ENCODE measurements at places on chromosomes 4 and X.

GRCh38 chr4:21849077-21849476 is 99.5 kb downstream of the KCNIP4 start:
- no peaks in the 10 kb centered on the region for H3K27me3 ChIP-seq
- H3K4me1 ChIP-seq: no peaks in the 10 kb centered on the region
- no peak overlapping the region for H3K4me3 ChIP-seq
- H3K27ac ChIP-seq: no peak overlapping the region
- no peaks in the 10 kb centered on the region for H3K36me3 ChIP-seq
- no peak for DNase-seq

DNA sequence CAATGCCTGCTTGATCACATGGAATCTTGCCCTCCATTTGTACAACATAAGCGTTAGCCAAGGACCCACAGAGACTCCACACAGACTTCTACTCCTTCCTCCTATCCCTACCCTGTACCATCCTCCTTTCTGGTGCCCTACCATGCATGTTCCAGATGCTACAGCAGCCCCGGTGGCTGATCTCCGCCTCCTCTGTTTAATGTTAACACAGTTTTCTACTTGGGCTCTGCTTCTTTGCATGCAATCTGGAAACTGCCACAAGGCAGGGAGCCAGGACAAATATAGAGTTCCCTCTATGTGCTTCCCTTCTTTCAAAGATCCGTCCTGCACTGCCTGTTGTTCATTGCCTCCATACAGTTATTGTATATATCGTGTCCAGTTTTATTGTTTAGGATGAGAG is 368.6 kb upstream of the TENM3 start:
- no peak overlapping the region for H3K27ac ChIP-seq
- H3K4me1 ChIP-seq: no peaks in the 10 kb centered on the region
- no peaks in the 10 kb centered on the region for H3K27me3 ChIP-seq
- no peak overlapping the region for H3K4me3 ChIP-seq

DNA sequence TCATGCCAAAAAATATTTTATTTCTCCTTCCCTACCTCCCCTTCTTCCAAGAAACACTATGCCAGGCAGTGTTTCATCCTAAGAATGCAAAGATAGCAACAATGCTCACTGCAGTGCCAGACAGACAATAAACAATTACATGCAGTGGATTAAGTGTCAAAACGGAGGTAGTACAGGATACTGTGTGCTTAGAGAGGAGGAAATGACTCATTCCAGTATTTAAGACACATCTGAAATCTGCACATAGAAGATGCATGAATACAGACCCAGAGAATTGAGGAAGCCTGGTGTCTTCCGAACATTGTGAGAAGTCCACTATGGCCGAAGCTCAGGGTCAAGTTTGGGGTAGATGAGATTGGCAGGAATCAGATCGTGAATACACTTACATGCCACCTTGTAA is 326.4 kb downstream of the PPP3CA start:
- no peaks in the 10 kb centered on the region for H3K36me3 ChIP-seq
- H3K27me3 ChIP-seq: no peaks in the 10 kb centered on the region
- no peak for DNase-seq
- peak overlapping the region; percentile 71 for H3K27ac ChIP-seq

DNA sequence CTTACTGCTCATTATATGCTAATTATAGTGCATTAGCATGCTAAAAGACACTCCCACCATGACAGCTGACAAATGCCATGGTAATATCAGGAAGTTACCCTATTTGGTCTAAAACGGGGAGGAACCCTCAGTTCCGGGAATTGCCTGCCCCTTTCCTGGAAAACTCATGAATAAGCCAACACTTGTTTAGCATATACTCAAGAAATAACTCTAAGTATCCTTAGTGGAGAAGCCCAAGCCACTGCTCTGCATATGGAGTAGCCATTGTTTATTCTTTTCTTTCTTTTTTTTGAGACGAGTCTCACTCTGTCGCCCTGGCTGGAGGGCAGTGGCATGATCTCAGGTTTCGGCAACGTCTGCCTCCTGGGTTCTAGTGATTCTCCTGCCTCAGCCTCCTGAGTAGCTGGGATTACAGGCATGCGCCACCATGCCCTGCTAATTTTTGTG is 15.5 kb downstream of the NUDT6 start:
- no peaks in the 10 kb centered on the region for H3K36me3 ChIP-seq
- H3K27ac ChIP-seq: no peak overlapping the region
- no peak overlapping the region for H3K4me3 ChIP-seq
- H3K27me3 ChIP-seq: no peaks in the 10 kb centered on the region
- no peak for DNase-seq

DNA sequence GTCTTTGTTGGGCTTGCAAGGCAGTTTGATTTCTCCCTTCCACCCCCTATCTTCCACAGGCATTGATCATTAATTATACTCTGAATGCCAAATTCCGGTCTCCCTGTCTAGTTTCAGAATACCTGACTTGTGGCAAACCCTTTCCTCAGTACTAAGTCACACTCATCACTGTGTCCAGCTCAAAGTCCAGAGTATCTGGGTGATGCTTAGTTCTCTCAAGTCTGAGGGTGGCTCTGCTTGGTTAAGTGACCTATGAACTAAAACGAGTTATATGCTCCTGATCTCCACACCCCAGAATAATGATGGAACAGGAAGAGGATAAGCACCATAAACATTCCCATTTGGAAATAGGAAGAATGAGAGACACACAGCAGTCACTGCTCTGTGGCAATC is 6.5 kb downstream of the SMIM9 start:
- H3K36me3 ChIP-seq: no peaks in the 10 kb centered on the region
- no peaks in the 10 kb centered on the region for H3K27me3 ChIP-seq
- H3K4me3 ChIP-seq: no peak overlapping the region
- no peaks in the 10 kb centered on the region for H3K4me1 ChIP-seq

- H3K4me3 ChIP-seq: no peak overlapping the region
- no peaks in the 10 kb centered on the region for H3K27me3 ChIP-seq
- no peak for DNase-seq
- H3K27ac ChIP-seq: no peak overlapping the region
Measured at GRCh38 chrX:99572711-99573110, 837.4 kb downstream of the PCDH19 start.

- H3K4me3 ChIP-seq: no peak overlapping the region
- H3K27me3 ChIP-seq: no peaks in the 10 kb centered on the region
- DNase-seq: no peak
- H3K36me3 ChIP-seq: no peaks in the 10 kb centered on the region
Measured at GRCh38 chr4:18961879-18962278, 940.3 kb upstream of the LCORL start.

- peaks cover 5% of the 10 kb centered on the region for H3K27me3 ChIP-seq
- no peaks in the 10 kb centered on the region for H3K36me3 ChIP-seq
- DNase-seq: no peak
- no peaks in the 10 kb centered on the region for H3K4me1 ChIP-seq
- no peak overlapping the region for H3K27ac ChIP-seq
- no peak overlapping the region for H3K4me3 ChIP-seq
Measured at GRCh38 chr4:140935254-140935653, 179.1 kb upstream of the TBC1D9 start.

DNA sequence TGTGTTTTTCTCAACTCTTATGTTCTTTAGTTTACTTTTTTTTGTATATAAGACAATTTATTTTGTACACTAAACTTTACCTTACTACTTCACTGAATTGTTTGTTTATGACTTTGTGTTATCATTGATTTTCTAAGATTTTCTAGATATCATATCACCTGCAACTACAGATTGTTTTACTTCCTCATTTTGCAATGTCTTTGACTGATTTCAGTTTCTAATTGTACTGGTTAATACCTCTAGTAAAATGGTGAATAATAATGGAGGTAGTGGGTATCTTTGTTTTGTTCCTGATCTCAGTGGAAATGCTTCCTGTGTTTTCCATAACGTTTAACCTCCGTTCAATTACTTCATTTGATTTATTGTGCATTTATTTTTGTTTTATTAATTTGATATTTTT is 490.2 kb downstream of the TLL1 start:
- H3K27ac ChIP-seq: no peak overlapping the region
- no peaks in the 10 kb centered on the region for H3K4me1 ChIP-seq
- DNase-seq: no peak
- H3K4me3 ChIP-seq: no peak overlapping the region

- H3K27me3 ChIP-seq: no peaks in the 10 kb centered on the region
- no peak overlapping the region for H3K4me3 ChIP-seq
- no peaks in the 10 kb centered on the region for H3K36me3 ChIP-seq
- no peaks in the 10 kb centered on the region for H3K4me1 ChIP-seq
- no peak for DNase-seq
- H3K27ac ChIP-seq: no peak overlapping the region
Measured at GRCh38 chrX:68989865-68990606, 161.2 kb downstream of the EFNB1 start.

GRCh38 chr4:141109983-141110382 is 23.3 kb downstream of the RNF150 start:
- H3K27ac ChIP-seq: no peak overlapping the region
- no peak for DNase-seq
- H3K27me3 ChIP-seq: no peaks in the 10 kb centered on the region

DNA sequence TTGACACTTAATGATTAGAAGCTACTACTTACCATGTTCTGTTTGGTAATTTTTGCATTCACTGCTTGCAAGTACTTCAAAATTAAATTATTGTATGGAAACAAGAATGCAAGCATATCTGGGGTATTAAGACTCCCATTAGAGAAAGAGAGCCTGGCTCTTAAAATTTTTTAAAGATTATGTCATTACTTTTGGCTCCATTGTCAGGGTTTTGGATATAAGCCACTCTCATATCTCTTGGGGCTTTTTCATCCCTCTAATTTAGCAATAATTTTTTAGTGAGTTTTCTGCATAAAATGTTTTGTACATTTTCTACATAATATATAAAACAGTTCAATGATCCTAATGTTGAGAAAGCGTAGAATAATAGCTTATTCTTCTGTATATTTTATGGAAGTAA is 49.4 kb downstream of the SLC9A6 start:
- no peaks in the 10 kb centered on the region for H3K4me1 ChIP-seq
- H3K4me3 ChIP-seq: no peak overlapping the region
- DNase-seq: no peak
- no peak overlapping the region for H3K27ac ChIP-seq
- H3K27me3 ChIP-seq: no peaks in the 10 kb centered on the region

DNA sequence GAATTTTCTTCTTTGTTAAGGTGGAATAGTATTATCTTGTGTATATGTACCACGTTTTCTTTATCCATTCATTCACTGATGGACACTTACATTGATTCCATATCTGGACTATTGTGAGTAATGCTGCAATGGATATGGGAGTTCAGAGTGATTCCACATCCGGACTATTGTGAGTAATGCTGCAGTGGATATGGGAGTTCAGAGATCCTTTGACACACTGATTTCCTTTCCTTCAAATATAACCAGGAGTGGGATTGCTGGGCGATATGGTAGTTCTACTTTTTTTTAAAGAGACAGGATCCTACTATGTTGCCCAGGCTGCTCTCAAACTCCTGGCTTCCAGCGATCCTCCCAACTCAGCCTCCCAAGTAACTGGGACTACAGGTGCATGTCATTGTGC is 12.1 kb downstream of the TMEM156 start:
- no peaks in the 10 kb centered on the region for H3K36me3 ChIP-seq
- no peak overlapping the region for H3K4me3 ChIP-seq
- H3K27ac ChIP-seq: no peak overlapping the region
- DNase-seq: no peak

GRCh38 chr4:2795300-2795892 is 2.5 kb downstream of the SH3BP2 start:
- DNase-seq: no peak
- H3K27me3 ChIP-seq: no peaks in the 10 kb centered on the region
- no peak overlapping the region for H3K4me3 ChIP-seq
- H3K4me1 ChIP-seq: peaks cover 48% of the 10 kb centered on the region
- no peak overlapping the region for H3K27ac ChIP-seq

- H3K36me3 ChIP-seq: no peaks in the 10 kb centered on the region
- no peak for DNase-seq
- H3K4me1 ChIP-seq: no peaks in the 10 kb centered on the region
- no peak overlapping the region for H3K4me3 ChIP-seq
- no peaks in the 10 kb centered on the region for H3K27me3 ChIP-seq
- H3K27ac ChIP-seq: no peak overlapping the region
Measured at GRCh38 chr4:144591401-144591800, 54.6 kb upstream of the HHIP start.

- H3K4me3 ChIP-seq: no peak overlapping the region
- H3K36me3 ChIP-seq: no peaks in the 10 kb centered on the region
- no peak for DNase-seq
- H3K27me3 ChIP-seq: no peaks in the 10 kb centered on the region
- H3K27ac ChIP-seq: no peak overlapping the region
Measured at GRCh38 chr4:92399032-92399431, 95.3 kb downstream of the GRID2 start.

DNA sequence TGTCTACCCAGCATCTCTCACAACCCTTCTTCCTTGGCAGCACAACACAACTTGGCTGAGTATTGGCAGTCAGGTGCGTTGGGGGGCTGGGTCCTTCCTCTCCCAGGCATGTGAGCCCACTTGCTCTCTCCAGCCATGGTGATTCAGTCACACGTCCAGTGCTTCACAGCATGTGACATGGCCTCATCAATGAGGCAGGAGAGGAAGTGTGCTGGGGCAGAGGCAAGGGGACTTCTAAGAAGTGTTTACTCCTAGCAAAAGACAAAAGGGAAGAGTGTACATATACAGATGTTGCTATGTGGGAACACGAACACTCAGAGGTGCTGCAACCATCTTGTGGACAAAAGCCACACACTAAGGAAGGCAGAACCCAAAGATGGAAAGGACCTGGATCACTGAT is 380.8 kb downstream of the FBXW7 start:
- H3K4me3 ChIP-seq: no peak overlapping the region
- H3K36me3 ChIP-seq: no peaks in the 10 kb centered on the region
- H3K27me3 ChIP-seq: no peaks in the 10 kb centered on the region
- no peaks in the 10 kb centered on the region for H3K4me1 ChIP-seq
- H3K27ac ChIP-seq: no peak overlapping the region

Data from effector memory CD4-positive, alpha-beta T cell (primary cell).